ENCODE measurements at places on chromosomes 6 and 20.
A peak's percentile ranks its signal among the peaks of the same experiment; 100 is the strongest.

DNA sequence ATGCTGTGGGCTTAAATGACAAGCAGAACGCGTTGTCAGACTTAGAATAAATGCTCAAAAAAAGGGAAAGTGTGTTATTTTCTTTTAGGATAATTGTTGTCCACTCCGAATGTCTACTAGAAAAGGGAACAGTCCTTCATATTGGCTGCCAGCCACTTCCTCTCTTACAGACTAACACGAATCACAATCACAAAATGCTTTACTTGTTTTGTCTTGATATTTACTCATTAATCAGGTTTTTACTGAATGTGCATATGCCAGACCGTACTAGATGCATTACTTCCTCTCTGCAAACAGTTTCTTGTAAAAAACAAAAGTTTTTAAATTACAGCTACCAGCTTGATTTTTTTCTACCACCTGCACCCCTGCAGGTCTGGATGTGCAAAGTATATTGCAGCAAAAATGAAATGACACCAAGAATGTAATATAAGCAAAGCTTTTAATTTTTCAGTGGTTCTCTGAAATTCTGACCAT is 821 bp downstream of the DHX35 start:
- DNase-seq: no peak

DNA sequence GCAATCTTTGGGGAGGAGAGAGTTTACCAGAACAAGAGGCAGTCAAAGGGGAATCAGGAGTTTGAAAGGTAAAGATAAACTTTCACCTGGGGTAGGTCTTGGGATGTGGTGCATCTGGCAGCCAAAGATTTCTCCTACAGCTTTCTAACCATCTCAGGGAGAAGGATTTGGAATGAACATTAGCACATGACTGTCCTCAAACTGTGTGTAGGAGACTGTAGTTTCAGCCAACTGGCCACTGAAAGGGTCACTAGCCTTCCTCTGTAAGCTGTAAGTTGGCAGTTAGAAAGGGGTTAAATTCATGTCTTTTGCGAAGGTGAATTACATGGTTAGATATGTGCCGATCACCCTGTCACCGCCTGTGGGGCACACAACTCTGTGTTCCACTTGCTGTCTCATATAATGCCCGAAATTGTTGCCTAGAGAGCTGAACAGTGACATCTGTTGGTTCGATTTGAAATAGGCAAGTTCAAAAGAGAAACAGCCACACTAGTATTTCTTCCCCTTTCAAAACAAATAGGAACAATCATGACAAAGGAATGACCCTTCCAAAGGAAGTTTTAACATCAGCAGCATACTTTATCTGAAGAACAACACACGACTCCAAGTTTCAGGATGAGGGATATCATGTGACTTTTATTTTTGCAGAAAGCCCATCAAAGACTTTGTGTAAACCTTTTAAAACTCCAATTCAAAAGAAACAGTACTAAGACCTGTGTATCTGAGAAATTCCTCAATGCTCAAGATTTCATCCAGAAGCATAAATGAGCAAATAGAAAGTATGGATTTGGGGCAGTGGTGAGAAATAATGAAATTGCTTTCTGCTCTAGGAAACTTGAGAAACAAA is 1.1 kb upstream of the OPN5 start:
- DNase-seq: no peak

DNA sequence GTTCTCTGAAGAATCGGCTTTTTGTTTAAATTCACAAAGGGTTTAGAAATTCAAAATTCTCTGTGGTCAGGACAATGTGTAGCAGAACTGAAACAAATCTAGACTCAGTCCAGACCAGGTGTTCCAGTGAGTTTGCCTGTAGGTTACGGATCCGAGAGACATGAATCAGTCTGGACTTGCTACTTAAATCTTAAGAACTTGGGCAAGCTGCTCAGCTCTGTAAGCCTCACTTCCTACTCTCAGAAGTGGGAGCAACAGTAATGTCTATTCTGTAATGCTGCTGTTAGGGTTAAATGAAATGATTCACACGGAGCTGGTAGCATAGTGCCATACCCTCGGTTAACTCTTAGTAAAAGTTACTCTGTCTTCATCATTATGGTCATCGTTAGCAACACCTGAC is 37.7 kb downstream of the HECA start:
- no peak for DNase-seq

- DNase-seq: no peak
Observed at GRCh38 chr6:137666202-137666774, 172.1 kb upstream of the OLIG3 start.

- no peak for DNase-seq
Observed at GRCh38 chr6:20724443-20725190, 190.4 kb downstream of the CDKAL1 start.

DNA sequence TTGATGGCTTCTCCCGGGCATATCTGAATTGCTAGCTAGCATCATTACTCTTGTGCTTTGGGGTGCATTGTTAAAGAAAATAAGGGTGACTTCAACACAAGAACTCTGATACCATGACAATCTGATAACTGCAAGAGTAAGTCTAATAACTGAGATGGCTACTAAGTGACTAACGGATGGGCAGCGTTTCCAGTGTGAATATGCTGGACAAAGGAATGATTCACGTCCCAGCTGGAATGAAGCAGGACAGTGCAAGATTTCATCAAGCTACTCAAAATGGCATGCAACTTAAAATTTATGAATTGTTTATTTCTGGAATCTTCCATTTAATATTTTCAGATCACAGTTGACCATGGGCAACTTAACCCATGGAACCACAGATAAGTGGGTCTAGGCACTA is 31.7 kb downstream of the MOXD1 start:
- no peak for DNase-seq

DNA sequence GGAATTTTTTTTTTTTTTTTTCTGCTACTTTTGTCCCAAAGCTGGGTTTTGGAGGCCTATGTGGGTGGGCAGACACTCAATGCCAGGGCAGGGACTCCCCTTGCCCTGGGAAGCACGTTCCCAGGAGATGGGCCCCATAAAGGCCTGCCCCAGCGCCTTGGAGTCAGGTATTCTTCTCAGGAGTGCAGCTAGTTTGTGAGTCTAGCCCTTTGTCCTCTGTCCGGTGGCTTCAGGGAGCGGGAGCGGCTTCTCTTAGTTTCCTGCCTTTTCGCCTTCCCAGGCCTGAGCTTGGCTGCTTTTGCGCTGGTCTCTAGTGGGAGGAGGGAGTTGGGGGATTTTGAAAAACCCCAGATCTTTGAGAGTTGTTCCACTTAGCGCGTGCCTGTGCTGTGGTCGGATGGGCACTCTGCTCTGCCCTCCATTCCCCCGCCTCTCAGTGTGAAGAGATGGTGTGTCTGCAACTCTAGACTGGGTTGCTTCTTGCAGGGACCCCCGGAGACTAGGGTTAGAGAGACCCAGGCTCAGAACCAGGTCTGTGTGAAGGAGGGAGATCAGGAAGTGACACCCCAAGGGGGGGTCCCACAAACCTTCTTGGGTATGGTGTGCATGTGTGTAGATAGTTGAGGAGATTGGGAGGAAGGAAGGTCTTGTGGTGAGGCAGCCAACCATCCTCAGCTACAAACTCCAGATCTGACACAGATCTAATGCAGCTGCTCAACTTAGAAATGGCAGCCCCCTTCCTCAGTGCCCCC is 1.3 kb downstream of the PLCG1 start:
- no peak for DNase-seq

DNA sequence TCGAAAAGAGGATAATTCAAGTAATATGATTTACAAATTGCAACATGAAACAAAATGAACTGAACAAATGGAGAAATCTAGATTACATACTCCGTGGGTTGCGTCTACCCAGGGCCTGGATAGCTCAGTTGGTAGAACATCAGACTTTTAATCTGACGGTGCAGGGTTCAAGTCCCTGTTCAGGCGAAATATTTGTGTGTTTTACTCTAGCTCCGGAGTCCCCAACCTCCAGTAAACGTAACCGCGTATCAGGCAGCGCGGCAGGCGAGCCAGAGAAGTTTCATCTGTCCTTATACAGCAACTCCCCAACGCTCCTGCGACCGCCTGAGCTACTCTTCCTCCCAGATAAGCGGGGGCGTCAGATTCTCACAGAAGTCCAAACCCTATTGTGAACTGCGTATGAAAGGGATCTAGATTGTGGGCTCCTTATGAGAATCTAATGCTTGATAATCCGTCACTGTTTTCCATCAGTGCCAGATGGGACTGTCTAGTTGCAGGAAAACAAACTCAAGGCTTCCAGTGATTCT is 176.1 kb downstream of the TRIM27 start:
- DNase-seq: no peak

- DNase-seq: no peak
Observed at GRCh38 chr6:43277306-43277642, 20.8 kb upstream of the SLC22A7 start.

- DNase-seq: peak; percentile 35
Observed at GRCh38 chr6:15244620-15245360, 1.1 kb upstream of the JARID2 start.

DNA sequence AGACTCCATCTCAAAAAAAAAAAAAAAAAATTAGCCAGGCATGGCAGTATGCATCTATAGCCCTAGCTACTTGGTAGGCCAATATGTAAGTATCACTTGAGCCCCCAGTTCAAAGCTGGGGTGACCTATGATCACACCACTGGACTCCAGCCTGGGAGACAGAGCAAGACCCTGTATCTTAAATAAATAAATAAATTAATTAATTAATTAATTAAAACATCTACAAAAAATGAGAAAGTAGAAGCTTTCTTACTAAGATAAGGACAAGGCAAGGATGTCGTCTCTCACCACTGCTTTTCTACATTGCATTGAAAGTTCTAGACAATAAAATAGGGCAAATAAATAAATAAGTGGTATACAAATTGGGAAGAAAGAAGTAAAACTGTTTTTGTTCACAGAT is 134.3 kb upstream of the CARMIL1 start:
- no peak for DNase-seq

- no peak for DNase-seq
Observed at GRCh38 chr6:141401168-141401567, 731.6 kb upstream of the GJE1 start.

GRCh38 chr6:14023855-14024254 is 93.7 kb upstream of the CD83 start:
- DNase-seq: no peak

DNA sequence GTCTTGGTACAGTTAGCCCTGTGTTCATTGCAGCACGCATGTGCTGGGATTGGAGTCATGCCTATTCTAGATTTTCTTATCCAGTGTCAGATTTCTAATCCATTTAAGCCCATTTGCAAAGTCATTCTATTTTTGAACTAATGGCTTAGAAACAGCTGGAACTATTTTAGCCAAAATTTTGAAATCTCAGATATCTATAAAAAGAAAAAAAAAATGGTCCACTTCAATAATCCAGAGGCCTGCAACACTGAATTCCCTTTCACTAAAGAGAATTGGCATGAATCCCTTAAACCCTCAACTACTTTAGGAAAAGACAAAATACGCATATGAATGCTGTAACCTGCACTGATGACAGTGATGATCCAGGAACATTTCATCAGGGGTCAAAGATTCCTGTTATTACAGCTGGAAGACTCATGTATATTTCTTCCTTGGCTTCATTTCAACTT is 1.5 kb downstream of the COL21A1 start:
- no peak for DNase-seq

DNA sequence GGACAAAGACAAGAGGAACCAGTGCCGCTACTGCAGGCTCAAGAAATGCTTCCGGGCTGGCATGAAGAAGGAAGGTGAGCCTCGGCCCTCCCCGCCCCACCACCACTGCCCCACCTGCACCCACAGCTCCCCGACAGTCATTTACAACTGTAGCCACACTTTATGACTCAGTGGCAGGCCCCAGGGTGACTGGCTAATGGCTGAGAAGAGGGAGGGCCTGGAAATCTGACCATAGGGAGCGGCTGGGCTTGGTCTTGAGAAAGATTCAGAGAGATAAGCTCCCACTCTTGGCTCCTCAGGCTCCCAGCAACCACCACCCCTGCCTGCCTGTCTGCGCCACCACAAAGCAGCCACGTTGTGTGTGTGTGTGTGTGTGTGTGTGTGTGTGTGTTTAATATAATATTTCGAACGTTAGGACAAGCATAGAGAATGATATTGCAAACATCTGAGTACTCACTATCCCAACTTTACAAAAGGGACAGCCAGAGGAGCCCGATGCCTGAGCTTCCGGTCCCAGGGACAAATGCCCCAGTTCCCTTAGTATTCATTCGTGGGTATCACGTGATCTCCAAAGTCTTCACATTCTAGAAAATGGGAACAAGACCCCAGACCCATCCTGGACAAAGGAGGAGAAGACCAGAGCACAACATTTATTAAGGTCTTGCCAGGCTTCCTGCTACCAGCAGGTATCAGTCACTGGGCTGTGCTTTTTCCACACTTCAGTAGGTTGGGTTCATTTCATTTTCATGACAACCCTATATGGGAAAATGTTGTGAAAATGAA is 52.1 kb downstream of the HNF4A start:
- no peak for DNase-seq

DNA sequence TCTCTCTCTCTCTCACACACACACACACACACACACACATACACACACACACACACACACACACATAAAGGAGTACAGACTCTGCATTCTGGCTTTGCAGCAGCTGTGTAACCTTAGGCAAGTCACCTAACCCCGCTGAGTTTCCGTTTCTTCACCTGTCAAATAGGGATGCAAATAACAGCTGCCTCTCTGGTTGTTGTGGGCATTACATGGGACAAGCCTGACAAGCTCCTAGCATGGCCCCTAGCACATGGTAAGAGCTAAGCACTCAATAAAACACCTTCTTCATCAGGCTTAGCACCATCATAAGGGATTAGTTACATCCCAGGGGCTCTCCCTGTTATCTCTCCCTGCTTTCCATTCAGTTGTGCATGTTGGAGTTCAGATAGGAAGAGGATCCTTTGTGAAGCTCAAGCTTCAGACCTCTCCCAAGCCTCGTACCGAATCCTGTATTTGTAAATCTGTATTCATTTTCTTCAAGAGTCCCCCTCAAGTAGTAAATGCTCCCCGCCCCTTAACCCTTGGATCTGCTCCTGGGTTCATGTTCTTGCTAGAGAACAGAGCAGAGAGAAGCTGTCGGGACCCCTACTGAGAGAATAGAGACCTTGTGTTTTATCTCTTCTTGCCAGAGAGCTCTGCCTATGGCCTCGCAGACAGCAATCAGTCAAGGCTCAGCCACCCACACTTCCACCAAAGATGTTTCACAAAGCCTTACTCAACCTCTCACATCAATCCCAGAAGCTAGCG is 2.2 kb downstream of the SLC13A3 start:
- no peak for DNase-seq

- no peak for DNase-seq
Observed at GRCh38 chr6:166285233-166285632, 23.0 kb downstream of the PRR18 start.

DNA sequence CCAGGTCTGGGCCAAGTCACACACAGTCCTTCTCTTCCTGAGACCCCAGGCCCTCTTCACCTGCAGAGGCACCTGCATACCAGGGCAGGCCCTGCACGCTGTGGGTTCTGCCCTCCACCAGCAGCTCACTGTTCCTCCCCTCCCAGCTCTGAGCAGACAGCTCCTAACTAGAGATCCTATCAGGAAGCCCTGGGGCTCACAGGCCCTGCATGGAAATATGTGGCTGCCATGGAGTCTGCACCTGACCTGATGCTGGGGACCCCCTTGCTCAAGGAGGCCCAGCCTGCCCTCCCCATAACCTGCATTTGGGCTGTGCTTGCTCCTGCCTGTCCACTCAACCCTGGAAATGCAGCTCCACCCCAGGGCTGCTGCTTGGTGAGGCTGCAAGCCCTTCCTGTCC is 14.6 kb upstream of the HLA-G start:
- DNase-seq: no peak
